ENCODE measurements at places on chromosomes 7 and 10. TPM values are rescaled to one million over a fixed set of nuclear protein-coding genes. Genes with fewer than 3 reads are reported as not detected.

SPDYE16 gene
- not detected for total RNA-seq

SFTPA2 gene
- total RNA-seq: 7.9 TPM

TUBAL3 gene
- total RNA-seq: 0.49 TPM

FIS1 gene
- 190 TPM for total RNA-seq

TFR2 gene
- total RNA-seq: 13.8 TPM

FAM180A gene
- total RNA-seq: 13.7 TPM

JCAD gene
- 25.8 TPM for total RNA-seq

- no peak for DNase-seq
These were observed 164.6 kb upstream of the NPS start for GRCh38 chr10:127384532-127384931.

DNA sequence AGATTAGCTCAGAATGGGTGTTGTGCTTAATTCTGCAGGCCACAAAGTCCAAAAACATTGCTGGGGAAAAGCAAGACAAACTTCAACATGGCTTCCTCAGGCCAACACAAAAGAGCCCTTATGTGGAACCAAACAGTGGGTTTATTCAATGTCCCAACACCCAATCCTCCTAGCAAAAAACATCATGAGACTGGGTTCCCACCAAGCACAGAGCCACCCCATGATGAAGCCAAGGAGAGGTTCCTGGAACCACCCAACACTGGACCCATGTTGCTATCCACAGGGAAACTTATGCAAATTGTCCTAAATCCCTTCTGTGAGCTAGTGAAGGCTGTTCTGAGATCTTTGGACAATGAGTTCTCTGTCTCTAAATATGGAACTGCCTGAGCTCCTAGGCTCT is 24.0 kb downstream of the SLC25A13 start:
- DNase-seq: no peak

GRCh38 chr7:126185959-126186580 is 1066.7 kb downstream of the GRM8 start:
- no peak for DNase-seq

DNA sequence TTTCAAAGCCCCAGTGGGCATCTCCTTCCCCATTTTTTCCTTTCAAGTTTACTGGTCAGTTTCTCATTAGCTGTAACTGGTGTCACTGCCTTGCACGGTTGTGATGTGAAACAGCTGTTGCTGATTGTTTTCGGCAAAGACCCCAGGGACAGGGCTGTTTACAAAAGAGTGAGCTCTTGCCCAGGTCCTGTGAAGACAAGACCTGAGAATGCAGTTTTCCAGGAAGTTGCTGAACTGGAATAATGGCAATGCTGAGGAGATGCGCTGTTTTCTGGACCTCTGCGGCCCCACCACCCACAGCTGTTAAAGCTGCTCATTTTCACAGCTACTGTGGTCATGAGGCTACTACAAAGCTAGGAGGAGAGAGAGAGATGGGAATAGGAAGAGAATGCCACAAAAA is 116.6 kb upstream of the RSU1 start:
- DNase-seq: no peak

DNA sequence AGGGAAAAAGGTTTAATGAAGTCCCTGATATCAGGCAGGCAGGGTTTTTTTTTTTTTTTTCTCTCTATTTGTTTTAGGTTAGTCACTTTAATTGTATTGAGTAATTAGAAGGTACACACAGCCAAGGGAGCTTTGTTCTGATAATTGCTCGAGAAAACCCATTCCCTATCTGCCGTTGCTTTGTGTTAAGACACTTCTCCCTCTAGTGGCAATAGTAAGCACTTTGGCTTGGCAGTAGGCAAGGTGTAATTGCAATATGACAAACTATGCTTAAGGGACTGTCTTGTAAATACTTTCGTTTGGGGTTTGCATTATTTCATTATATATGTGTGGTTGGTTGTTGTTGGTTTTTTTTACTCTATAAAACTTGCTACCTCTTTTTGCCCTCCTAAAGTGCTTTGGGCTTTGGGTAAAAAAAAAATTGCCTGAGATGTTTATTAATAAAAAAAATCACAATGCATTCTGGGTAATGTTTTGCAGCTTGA is 113.4 kb downstream of the BTRC start:
- peak; percentile 60 for DNase-seq

- no peak for DNase-seq
These were observed 27.7 kb downstream of the ANXA8 start for GRCh38 chr10:47456079-47456785.

DNA sequence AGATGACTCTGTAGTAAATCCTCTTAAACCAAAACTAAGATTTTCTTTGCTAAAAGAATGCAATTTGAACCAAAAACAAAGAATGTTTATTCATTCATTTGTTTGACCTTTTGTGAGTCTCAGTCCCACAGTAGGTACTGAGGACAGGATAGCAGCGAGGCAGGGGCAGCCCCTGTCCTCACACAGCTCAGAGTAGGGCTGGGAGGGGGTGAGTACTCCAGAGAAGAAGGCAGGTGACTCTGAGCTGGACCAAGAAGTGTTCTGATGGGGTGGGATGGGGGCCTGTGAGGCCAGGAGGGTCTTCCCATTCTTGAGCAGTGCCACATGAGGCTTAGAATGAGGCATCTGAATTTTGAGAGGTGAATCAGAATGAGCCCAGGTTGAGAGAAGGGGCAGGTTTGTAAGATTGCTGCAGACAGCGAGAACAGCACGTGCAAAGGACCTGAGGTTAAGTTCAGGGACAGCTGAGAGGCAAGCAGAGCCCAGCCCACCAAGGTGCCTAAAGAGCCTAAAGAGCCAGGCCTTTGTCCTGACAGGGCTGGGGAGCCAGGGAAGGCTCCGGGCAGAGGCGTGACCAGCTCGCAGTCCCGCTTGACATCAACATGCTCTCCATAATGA is 56.9 kb upstream of the CHST15 start:
- DNase-seq: no peak

GRCh38 chr10:50566150-50566549 is 57.6 kb downstream of the SGMS1 start:
- no peak for DNase-seq

GRCh38 chr10:92816091-92816531 is 32.2 kb upstream of the EXOC6 start:
- no peak for DNase-seq

DNA sequence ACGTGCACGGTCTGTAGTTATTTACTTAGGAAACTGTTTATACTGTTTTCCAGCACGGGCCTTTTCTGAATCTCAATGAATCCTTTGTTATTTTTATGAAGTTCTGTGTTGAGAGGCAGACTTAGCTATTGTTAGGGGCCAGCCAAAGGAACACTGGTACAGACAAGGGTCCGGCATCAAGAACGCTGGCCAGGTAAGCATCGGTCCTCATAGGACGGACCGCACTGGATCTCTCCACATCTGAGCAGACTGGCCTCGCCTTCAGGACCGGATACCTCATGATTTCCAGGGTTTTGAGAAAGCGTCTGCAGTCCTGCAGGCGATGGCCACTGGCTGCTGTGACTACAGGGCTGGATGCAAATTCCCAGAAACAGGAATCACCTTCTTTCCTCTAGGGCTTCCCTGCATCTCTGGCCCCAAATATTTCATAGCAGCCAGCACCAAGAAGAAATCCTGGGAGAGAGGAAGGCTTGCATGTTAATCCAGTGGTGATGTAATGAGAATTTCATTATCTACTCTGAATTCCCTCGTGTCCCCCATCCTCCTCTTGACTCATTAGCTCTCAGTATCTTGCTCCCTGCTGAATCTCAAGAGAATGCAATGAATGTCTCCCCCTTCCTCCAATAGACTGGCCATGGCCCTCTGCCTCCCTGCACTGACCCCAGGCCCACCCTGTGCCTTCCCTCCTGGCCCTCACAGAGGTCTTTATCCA is 325.4 kb upstream of the NPVF start:
- DNase-seq: no peak

GRCh38 chr7:143346018-143346417 is 16.5 kb downstream of the FAM131B start:
- no peak for DNase-seq

GRCh38 chr10:26860102-26860442 is 686 bp downstream of the ABI1 start:
- DNase-seq: peak; percentile 46

Measured in mucosa of gallbladder (tissue), 1 donor.